Epithelial cell of proximal tubule (primary cell): ENCODE measurements at places on chromosomes 16 and 17.

- DNase-seq: no peak
Measured at GRCh38 chr17:7912927-7913524, 3.1 kb downstream of the RNF227 start.

GRCh38 chr16:15897121-15897780, 8.8 kb upstream of the CEP20 start:
- no peak for DNase-seq

GRCh38 chr17:76537288-76537577, 276 bp downstream of the CYGB start:
- no peak for DNase-seq

DNA sequence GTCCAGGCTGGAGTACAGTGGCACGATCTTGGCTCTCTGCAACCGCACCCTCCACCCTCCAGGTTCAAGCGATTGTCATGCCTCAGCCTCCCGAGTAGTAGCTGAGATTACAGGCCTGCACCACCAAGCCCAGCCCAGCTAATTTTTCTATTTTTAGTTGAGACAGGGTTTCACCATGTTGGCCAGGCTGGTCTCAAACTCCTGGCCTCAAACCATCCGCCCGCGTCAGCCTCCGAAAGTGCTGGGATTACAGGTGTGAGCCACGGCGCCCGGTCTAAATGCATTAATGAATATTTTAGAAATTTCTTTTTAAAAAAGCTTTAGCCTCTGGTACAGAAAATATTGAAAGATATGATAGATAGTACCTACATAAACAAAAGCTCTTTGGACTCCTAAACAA, 95.0 kb downstream of the DNAH9 start:
- no peak for DNase-seq

- DNase-seq: no peak
Measured at GRCh38 chr16:49599704-49600103, 226.1 kb downstream of the C16orf78 start.

DNA sequence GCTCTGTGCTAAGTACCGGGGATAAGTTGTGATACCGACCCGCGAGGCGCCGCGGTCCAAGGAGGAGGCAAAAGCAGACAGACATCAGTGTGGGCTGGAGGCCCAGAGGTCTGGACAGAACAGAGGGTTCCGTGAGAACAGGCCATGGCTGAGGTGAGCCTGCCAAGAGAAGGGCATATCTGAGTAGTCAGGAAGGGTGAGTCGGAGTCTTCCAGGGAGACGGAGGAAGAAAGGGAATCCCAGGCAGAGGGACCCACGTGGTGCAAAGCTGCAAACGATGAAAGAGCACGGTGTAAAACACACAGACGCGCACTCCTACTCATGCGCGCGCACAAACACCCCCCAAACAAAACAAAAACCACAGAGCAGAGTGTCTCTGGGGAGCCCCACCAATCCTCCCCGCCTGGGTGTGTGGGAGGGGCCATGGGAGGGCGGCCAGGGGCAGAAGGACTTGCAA, 18.1 kb downstream of the RHBDL3 start:
- DNase-seq: no peak

DNA sequence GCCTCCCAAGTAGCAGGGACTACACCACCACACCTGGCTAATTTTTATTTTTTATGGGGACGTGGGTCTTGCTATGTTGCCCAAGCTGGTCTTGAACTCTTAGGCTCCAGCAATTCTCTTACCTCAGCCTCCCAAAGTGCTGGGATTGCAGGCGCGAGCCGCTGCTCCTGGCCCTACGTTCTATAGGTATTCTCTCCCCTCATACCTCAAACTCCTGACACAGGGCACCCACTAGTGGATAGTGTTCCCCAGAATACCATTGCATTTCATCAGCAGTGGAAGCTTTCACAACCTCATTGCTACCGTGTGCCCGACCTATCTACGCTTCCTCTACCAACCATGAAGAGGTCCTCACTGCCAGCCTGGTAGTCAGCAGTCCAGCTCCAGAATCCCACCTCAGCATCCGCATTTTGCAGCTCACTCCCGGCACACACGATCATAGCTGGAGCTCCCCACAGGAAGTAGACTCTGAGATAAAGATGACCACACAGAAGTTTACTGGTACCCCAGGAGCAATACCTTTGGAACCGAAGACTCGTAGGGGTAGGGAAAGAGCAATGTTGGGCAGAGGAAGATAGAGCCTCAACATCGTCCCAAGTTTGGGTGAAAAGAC, 9.3 kb downstream of the CTRB2 start:
- DNase-seq: no peak

DNA sequence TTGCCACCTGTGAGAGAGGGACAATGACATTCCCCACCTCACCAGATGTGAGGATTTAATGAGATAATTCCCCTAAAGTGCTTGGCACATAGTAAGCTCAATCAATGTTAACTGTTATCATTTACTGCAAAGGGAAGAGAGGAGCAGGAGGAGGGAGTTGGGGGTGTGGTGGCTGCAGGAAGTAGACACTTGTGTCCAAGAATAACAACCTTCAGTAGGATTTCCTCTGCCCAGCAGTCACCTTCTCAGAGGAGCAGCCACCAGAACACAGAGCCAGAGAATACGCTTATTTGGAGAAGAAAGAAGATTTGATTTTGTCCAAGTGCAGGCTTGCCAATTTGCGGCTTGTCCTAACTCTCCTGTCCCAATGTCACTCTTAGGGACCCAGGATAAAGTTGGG, 10.2 kb downstream of the CBX4 start:
- no peak for DNase-seq

DNA sequence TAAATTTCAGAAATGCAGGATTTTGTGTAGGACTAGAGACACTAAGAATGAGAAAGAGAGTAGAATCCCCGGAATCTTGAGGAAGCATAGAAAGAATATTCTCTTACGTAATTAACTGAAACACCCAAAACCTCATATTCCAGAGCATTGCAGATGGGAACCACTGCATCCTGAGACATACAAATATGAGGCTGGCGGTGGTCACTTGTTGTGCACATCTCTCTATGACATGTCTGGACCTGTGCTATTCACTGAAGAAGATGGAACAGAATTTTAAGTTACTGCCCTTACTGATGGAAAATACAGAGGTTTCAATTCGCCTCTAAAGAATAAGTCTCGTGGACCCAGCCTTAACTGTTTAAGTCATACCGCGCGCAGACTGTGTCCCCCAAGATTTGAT, 806 bp downstream of the RAD51C start:
- DNase-seq: no peak

GRCh38 chr16:25063865-25064264, 47.7 kb upstream of the LCMT1 start:
- no peak for DNase-seq

DNA sequence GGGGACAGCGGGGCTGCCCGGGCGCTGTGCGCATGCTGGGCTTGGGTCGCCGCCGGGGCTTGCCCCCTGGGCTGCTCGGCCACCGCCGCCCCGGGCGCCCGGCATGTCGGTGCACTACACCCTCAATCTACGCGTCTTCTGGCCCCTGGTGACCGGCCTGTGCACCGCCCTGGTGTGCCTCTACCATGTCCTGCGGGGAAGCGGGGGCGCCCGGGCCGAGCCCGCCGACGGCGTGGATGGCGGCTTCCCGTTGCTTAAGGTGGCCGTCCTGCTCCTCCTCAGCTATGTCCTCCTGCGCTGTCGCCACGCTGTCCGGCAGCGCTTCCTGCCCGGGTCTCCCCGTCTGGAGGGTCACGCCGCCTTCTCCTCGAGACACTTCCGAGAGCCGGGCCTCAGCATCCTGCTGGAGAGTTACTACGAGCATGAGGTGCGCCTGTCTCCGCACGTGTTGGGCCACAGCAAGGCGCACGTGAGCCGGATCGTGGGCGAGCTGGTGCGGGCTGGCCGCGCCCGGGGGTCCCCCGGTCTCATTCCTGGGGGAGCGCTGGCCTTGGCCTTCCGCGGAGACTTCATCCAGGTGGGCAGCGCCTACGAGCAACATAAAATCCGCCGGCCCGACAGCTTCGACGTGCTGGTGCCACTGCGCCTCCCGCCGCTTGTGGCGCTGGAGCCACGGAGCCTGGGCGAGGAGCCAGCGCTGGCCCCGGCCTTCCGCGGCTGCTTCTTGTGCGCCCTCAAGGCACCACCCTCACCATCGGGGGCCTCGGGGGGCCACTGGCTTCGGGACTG, 789 bp downstream of the ITPRIPL2 start:
- no peak for DNase-seq

DNA sequence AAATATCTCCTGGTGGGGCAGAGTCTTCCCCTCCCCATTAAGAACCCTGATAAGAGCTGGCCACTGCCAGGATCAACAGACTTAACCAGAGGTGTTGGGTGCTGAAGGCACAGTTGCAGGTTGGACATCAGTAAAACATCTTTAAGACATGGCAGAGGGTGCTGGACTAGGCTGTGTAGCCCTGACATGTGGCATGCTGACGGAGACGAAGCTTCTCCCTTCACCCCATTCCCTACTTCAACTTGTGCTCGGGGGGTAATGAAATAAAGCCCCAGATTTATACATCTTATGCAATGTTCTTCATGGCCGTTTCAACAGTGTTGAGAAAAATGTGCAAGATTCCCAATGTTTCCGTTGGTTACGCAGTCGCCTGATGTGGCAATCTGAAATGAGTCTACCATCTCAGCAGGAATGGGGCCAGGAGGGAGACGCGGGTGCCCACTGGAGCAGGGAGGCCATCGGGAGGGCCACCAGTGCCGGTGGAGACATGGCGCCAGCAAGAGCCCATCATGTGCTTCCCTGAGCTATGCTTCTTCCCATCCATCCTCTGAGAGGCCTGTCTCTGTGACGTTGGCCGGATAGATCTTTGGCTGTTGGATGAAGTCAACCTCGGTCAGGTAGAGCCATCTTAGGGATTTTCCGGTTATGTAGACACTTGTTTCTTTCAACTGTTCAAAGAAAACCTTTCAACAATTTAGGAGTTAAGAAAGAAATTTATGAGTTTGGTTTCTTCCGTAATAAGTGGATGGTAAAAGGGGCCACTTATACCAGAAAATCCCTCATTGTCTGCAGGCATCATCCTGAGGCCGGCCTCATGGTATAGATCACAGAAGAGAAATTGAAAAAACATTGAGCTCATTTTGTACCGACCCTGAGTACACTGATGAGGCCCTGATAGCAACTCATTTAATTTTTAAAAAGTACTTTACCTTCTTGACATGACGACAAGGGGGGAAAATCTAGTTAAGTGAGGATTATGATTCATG, 6.4 kb downstream of the IRF8 start:
- no peak for DNase-seq

- DNase-seq: no peak
Measured at GRCh38 chr17:73722165-73722564, 77.9 kb upstream of the SDK2 start.

DNA sequence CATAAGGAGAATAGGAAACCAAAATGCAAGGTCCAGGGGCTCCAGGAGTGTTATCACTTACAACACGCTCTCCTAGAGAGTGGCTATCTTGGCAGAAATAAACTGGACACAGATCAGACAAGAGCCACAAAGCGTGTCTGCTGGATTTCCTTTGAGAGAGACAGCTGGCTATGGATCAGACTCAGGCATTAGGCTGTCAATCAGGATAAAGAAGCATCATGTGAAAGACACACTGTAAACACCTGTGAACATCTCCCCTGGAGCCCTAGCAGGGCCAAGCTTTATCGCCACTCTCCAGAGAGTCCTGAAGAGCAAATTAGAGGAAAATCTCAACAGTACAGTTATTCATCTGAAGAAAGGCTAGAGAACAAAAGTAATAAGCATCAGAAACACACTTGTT, 26.0 kb downstream of the SYCE1L start:
- DNase-seq: no peak

DNA sequence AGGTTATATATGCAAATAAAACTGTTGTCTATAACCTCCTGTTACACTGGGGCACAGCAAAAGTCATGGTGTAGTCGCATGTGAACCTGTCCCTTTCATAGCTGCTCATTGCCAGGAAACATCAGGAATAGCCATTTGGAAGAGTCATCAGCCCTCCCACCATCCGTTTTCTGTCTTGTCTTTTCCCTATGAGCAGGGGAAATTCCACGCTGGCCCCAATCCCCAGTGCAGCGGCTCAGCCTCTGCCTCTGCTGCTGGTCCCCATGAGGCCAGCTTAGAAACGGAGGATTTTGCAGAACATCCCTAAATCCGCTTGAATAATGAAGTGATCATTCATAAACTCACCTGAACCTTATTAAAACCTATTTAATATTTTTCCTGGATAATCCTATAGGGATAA, 10.5 kb downstream of the MAPT start:
- DNase-seq: no peak

- no peak for DNase-seq
Measured at GRCh38 chr17:65278050-65278819, 141.1 kb downstream of the RGS9 start.

- DNase-seq: no peak
Measured at GRCh38 chr16:261031-261691, 14.6 kb downstream of the RGS11 start.

DNA sequence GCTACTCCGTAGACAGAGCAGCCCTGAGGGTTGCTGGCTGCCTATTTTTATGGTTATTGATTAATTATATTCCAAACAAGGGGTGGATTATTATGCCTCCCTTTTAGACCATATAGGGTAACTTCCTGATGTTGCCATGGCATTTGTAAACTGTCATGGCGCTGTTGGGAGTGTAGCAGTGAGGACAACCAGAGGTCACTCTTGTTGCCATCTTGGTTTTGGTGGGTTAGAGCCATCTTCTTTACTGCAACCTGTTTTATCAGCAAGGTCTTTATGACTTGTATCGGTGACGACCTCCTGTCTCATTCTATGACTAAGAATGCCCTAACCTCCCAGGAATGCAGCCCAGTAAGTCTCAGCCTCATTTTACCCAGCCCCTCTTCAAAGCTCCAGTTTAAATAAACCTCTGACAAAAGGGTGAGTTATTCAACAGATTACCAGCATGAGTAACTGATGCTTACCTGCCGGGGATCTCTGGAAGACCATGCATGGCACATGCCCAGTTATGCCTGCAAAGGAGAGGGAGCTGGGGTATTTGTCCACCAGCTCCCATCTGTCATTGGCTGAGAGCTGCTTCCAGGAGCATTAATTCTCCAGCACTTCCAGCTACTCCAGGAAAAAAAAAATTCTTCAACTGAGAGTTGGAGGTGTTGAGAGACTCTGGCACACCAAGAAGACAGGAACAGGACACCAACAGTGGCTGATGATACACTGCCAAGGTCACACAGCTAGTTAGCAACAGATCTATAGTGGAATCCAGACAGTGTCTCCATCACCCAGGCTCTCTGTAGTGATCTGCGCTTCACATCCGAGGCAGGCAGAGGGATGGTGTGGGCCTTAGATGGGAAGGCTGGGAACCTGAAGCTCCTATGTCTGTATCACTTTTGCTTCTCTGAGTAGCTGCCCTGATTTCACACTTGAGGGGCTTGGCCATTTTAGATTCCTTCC, 36.6 kb upstream of the IL21R start:
- DNase-seq: peak; percentile 15

- no peak for DNase-seq
Measured at GRCh38 chr16:61547626-61548025, 488.6 kb downstream of the CDH8 start.

- DNase-seq: no peak
Measured at GRCh38 chr17:76700617-76701470, 9.9 kb downstream of the MXRA7 start.

DNA sequence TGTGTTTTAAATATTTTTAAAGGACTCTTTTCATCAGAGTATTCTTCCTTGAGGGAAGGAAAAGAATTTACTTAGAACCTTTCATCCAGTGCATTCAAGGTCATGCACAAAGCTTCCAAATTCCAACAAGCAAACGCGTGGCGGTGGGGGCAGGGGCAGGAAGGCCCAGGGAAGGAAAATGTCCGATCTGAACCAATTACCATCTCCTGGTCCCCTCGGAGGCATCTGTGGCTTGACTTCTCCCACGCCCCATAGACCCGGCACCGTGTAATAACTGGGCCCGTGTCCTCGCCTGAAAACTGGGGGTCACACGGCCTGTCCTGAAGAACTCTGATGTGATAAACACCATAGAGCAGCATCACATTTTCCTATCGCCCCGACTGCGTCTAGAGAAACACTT, 18.3 kb downstream of the MEAK7 start:
- no peak for DNase-seq
